ENCODE measurements at places on chromosomes 6 and 20.

- DNase-seq = no peak
Observed at GRCh38 chr6:84910906-84911607, 146.7 kb upstream of the TBX18 start.

- DNase-seq = no peak
Observed at GRCh38 chr20:1637226-1637625, 17.4 kb upstream of the SIRPB1 start.

GRCh38 chr6:87152526-87152955 lies 2.8 kb upstream of the ZNF292 start:
- DNase-seq = no peak

DNA sequence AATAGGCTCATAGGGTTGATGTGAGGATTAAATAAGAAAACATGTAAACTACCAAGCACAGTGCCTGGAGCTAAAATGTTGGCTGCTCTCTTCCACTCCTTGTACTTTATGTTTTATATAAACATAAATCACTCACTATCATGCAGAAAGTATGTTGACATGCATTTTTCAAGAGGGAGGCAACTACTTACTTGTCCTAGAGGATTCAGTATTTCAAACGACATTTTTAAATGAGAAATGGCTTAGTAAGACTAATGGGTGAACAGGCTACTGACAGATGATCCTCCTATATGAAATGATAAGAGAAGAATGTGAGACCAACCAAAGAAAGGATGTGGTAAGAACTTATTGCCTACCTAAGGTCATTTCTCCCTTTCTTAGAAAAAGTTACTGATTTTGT lies 21.0 kb downstream of the LATS1 start:
- no peak for DNase-seq

- DNase-seq = no peak
Observed at GRCh38 chr6:130322673-130323268, 43.0 kb upstream of the TMEM200A start.
